Stimulated activated CD8-positive, alpha-beta memory T cell treated with anti-CD3 and anti-CD28 coated beads, Interleukin-15, amount 100 ng/mL, for 48 hours (primary cell): ENCODE measurements at places on chromosomes 12 and 14.

DNA sequence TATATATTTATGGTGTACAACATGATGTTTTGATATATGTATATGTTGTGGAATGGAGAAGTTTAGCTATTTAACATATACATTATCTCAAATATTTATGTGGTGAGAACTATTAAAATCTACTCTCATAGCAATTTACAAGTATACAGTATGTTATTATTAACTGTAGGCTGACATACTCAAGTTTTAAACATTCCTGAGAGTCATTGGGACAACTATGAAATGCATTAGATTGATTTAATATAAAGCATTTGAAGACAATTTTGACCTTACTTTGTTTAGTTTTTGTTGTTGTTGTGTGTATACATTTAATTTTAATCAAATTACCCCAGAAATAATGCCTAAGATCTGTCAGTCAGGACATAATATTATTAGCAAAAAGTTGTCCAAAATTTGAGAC, 99.5 kb downstream of the LRRK2 start:
- no peak for DNase-seq

DNA sequence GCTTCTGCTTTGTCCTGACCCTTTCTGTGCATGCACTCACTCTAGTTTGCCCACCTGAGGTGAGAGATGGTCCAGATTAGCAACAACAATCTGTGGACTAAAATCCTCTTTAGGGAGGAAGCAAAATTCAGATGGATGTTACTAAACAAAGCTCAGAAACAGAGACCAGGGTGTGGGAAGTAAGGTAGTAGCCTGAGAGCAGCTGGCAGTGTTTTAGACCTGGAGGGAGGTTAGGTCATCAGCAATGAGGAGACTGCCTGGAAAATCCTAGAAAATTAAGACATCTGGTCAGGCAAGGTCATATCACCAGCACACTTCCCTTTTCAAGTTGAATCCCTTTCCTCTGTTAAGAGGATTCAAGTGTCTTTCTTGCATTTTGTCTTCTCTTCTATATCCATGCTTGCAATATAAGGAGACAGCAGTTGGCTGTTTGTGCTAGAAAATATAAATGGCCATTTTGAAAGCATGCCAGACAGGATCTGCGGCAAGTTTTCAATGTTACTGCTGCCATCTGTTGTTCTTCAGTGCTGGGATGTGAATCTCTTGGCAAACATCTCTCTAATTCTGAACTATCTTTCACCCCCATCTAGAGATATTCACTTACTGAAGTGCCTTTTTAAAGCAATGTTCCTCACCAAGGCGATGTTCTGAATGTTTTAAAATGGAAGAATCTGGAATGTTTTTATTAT, 266.4 kb downstream of the NAV3 start:
- no peak for DNase-seq

GRCh38 chr14:94392510-94392935, 4.1 kb upstream of the SERPINA1 start:
- DNase-seq: no peak

GRCh38 chr12:29655861-29656260, 127.9 kb downstream of the TMTC1 start:
- DNase-seq: no peak

DNA sequence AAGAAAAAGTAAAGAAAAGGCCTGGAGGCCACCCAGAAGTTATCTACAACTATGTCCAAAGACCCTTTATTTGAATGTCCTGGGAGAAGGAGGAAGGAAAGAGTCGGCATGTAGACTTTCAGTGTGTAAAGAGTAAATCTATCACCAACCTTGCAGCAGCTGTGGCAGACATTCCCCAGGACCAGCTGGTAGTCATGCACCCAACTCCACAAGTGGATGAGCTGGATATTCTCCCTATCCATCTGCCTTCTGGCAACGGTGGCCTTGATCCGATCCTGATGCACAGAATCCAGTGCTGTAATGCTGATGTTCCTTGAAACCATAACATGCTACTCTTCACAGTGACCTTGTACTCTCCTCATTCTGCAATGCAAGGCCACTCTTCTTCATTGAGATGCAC, 27.3 kb downstream of the KRT76 start:
- no peak for DNase-seq

GRCh38 chr14:77316872-77317301, 3.8 kb downstream of the POMT2 start:
- DNase-seq: no peak

DNA sequence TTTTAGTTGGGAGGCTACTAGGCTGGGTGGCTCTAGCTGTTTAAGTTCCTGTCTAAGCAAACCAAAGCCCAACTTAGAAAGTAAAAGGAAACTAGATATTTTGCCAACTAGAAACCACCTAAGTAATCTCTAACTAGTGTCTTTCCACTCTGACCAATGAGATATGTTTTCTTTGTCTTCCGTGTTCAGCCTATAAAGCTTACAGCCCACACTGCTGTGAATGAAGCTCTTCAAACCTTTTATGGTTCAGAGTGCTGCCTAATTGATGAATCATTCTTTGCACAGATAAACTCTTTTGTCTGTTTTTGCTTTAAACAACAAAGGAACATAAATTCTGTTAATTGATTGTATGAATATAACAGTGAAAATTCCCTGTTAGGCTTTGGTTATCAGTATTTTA, 66.1 kb downstream of the FUT8 start:
- DNase-seq: no peak

GRCh38 chr12:88839486-88839885, 259.2 kb upstream of the KITLG start:
- DNase-seq: no peak

- DNase-seq: no peak
Measured at GRCh38 chr12:114689075-114689994, 5.4 kb upstream of the TBX3 start.

GRCh38 chr12:68097386-68097785, 62.2 kb downstream of the IFNG start:
- DNase-seq: no peak

GRCh38 chr12:109736552-109737108, 23.0 kb downstream of the FAM222A start:
- no peak for DNase-seq

- no peak for DNase-seq
Measured at GRCh38 chr12:27814411-27814810, 34.4 kb upstream of the MANSC4 start.

DNA sequence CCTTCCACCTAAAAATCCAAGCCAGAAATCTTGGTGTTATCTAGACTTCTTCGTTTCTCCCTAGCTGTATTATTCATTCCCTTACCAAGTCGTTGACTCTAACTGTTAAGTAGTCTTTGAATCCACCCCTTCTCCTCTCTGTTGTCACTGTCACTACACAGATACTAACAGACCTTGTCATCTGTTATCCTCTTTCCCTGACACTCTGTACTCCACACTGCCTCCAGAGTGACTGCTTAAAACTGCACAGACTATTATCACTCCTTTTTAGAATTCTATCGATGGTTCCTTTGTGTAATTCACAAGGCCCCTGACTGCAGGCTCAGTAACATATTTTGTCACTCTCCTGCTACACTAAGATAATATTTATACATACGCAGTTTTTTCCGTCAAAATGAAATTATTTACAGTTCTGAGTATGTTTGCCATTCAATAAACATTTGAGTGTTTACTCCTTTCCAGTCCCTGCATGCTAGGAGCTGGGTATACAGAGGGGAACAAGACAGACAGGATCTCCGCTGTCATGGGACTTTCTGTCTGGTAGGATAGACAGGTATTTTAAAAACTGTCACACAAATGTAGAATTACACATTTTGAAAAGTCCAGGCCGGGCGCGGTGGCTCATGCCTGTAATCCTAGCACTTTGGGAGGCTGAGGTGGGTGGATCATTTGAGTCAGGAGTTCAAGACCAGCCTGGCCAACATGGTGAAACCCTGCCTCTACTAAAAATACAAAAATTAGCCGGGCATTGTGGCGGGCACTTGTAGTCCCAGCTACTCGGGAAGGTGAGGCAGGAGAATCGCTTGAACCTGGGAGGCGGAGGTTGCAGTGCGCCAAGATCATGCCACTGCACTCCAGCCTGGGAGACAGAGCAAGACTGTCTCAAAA, 3.8 kb downstream of the MARS1 start:
- no peak for DNase-seq

GRCh38 chr12:58732894-58733293, 187.4 kb downstream of the LRIG3 start:
- no peak for DNase-seq

- DNase-seq: no peak
Measured at GRCh38 chr14:52080808-52081755, 12.2 kb upstream of the NID2 start.

DNA sequence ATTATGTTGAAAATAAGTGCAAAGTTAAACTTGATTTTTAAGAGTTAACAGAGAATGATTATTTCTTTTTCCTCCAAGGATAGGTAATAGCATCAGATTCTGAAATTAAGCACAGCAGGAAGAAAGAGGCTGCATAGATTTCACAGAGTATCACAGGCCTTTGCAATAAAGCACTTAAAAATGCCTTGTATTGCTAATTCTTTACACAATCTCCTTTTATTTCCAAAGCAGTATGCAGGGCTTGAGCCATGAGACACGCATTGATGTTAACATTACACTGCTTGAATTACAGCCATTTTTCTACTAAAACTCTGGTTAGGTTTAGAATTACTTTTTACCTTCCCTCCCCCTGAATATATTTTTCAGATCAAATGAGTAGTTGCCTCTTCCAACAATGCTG, 398.3 kb downstream of the BCAT1 start:
- no peak for DNase-seq

- DNase-seq: no peak
Measured at GRCh38 chr12:5073054-5073453, 29.4 kb downstream of the KCNA5 start.

GRCh38 chr12:22935090-22935489, 310.1 kb downstream of the ETNK1 start:
- DNase-seq: no peak

GRCh38 chr12:24034894-24035293, 85.4 kb upstream of the SOX5 start:
- no peak for DNase-seq

DNA sequence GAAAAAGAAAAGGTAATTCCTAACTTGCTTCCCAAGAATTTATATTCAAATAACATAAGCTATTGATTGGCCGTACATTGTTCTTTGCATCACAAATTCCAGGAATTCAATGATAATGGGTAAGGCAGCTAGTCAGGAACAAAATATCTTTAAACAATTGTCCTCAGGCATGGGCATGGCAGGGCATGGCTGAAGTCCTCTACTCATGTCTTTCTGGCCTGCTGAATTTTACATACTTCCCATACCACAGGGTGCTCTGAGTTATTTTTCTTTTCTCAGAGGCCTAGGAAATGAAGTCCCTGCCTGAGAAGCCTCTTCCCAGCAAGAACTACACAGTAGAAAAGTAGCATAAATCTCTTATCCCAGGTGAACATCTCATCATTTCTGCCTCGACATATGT, 15.1 kb upstream of the DRAM1 start:
- no peak for DNase-seq

GRCh38 chr14:105187935-105188524, 6.9 kb upstream of the NUDT14 start:
- DNase-seq: no peak

- DNase-seq: no peak
Measured at GRCh38 chr12:50047693-50048250, 9.6 kb upstream of the ASIC1 start.

DNA sequence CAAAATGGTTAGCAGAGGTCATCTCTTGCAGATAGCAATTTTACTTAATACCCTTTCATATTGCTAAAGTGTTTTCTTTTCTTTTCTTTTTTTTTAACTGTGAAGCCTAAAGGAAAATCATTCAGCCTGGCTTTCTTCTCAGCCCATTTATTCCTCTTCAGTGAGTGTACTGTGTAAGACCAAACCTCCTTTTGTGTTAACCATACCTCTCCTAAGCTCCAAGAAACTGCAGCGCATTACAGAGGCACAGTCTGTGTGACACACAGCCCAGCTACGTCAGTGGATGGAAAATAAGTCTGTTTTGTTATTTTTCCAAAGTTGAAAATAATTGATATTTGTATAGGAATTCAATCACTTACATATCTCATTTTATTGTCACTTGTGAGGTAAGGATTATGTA, 21.7 kb downstream of the DCAF5 start:
- no peak for DNase-seq

GRCh38 chr12:46364777-46365580, 7.6 kb downstream of the SLC38A2 start:
- DNase-seq: no peak

- no peak for DNase-seq
Measured at GRCh38 chr12:50520416-50521207, 15.8 kb downstream of the DIP2B start.

DNA sequence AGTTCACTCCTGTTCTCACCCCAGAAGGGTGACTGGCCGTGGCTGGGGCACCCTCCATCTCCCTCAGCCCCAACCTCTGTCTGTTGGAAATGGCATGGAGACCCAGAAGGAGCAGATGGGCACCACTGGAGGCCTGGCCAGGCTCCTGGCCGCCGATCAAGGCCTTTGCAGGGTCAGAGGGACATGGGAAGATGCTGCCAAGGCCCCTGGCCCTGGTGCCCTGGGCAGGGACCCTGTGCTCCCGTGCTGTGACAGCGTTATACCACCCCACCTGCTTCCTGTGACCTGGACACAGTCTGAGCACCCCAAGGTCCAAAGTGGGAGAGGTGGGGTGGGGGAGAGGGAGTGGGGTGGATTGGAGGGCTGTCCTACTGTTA, 3.5 kb downstream of the INF2 start:
- DNase-seq: no peak

DNA sequence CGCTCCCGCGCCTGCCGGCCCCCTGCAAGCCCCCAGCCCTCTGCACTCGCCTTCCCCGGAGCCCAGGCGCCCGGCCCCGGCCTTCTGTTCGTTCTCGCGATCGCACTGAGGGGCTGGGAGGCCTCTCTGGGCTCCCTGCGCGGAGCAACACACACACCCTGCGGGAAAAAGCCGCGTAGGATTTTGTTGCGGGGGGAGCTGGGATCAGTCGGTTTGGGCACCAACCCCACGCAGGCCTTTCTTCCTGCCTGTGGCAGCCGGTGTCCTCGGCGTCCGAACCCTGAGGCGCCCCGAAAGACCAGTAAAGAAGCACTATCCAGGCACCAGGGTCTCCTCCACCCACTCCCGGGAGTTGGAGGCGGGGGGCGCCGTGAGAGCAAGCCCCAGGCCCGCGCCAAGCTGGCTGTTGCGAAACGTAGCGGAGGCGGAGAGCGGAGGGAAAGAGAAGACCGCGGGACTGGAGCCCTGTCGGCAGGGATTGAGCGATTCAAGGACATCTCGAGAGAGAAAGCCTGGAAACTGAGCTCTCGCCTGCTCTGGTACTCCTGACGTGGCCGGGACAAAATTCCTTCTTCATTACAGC, 1.9 kb upstream of the HOXC5 start:
- DNase-seq: no peak

GRCh38 chr12:19129486-19130223, at the start of gene PLEKHA5:
Gene PLEKHA5 (plus strand): TSS chr12:19129733. CDS start chr12:19129800, 67 bp downstream.
- DNase-seq: peak; percentile 28
